ENCODE measurements at places on chromosomes 16 and 17. TPM values are rescaled to one million over a fixed set of nuclear protein-coding genes. Genes with fewer than 3 reads are reported as not detected.

Gene CMTM3
- total RNA-seq = 10.6 TPM

Gene KAT8
- total RNA-seq = 77.4 TPM

GRCh38 chr17:35291802-35292201 lies 48.9 kb downstream of the SLFN5 start:
- DNase-seq = no peak

DNA sequence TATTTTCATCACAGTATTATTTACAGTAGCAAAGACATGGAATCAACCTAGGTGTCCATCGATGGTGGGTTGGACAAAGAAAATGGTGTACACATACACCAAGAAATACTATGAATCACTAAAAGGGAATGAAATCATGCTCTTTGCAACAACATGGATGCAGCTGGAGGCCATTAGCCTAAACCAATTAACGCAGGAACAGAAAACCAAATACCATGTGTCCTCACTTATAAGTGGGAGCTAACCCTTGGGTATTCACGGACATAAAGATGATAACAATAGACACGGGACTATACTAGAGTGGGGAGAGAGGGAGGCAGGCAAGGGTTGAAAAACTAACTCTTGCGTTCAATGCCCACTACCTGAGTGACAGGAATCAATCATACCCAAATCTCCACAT lies 41.0 kb downstream of the MRPS23 start:
- DNase-seq = no peak

- no peak for DNase-seq
Observed at GRCh38 chr16:17532338-17532995, 61.7 kb upstream of the XYLT1 start.

DNA sequence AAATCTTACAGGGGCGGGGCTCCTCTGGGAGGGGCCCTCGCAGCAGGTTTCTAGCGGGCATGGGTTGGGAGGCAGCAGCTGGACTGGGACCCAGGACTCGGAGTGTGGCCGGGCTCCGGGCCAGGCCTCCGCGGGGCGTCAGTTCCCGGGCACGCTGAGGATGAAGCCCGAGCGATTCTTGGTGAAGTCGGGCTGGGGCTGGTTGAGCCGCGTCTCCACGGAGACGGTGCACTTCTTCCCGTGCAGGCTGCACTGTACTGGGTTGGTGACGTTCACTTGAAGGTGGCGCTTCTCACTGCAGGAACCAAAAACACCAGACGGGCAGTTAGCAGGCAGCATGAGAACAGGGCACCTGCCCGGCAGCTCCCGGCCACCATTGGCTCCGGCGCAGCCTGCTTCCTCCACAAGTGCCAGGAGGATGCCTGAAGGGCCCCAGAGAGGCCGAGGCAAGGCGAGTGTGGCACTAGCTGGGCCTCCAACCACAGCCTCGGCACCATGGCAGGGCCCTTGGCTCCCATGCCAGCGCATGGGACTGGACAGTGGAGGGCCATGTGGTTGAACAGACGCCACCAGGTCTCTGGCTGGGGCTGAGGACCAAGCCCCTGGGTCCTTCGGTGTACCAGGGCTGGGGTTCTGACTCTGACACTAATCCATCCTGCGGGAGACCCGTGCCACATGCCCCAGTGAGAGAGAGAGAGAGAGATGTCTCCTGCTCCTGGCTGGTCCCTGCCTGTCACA lies 8.0 kb downstream of the CDK5R1 start:
- DNase-seq = no peak

GRCh38 chr17:4064366-4064765 lies 78.5 kb downstream of the ZZEF1 start:
- peak; percentile 80 for DNase-seq

DNA sequence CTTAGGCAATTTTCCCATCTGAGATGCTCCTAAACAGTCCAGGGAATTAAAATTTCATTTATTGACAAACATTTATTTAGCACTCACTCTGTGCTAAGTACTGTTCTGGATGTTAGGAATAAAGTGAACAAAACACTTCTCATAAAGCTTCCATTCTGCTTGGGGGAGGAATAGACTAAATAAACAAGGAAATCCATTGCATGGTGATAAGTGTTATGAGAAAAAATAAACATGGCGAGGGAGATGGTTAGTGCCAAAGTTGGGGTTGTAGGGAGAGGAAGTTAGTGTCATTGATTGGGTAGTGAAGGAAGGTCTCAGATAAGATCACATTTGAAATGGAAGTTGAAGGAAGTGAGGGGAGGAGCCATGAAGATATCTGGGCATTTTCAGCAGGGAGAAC lies 72.2 kb upstream of the CES5A start:
- no peak for DNase-seq

Measured in left ventricle myocardium superior (tissue), 1 donor.